Spleen (tissue), 13 donors: ENCODE measurements at places on chromosomes 2 and 18.

DNA sequence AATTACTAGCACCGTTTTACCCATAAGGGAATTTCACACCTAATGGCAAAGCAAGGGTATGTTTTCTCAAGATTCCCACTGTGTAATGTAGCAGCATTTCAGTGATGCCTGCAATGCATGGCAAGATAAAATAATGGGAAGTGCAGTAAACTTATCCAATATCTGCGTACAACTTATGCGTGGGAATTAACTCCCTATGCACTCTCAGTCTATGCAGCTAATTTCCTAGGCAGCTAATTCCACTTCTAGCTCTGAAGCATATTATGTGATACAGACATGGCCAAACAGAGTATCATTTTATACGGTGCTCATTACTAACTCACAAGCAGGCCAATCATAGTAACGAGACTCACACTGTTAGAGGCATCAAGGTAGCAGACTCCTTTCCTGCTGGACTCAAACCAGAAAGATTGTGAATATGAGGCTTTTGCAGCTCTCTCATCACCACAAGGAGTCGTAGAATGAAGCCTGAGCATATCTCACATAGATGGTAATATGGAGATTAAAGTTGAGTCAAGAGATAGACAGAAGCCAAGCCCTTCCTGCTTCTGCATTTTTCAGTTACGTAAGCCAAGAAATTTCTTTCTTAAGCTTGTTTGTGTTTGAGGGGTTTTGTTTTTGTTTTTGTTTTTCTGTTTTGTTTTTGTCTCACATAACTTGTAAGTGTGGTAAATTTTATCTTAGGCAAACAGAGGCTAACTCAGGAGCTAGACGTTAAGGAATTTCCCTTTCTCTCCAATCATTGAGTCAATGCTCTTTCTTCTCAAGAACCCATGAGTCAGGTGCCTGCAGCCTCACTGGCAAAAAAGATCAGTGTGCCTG lies 34.8 kb upstream of the ITGAV start:
- no peak for DNase-seq

DNA sequence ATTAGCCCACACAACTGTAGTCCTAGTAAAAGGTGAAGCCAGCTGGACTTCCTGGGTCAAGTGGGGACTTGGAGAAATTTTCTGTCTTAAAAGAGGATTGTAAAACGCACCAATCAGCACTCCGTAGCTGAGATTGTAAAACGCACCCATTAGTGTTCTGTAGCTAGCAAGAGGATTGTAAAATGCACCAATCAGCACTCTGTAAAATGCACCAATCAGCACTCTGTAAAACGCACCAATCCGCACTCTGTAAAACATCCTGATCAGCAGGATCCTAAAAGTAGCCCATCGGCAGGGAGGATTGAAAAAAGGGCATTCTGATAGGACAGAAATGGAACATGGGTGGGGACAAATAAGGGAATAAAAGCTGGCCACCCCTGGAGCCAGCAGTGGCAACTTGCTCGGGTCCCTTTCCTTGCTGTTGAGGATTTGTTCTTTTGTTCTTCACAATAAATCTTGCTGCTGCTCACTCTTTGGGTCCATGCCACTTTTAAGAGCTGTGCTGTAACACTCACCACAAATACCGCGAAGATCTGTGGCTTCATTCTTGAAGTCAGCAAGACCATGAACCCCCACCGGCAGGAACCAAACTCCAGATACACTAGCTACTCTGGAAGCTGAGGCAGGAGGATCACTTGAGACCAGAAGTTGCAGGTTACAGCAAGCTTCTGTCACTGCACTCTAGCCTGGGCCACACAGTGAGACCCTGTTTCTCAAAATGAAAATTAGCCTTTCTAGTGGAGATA lies 102.6 kb downstream of the HS6ST1 start:
- DNase-seq: no peak

DNA sequence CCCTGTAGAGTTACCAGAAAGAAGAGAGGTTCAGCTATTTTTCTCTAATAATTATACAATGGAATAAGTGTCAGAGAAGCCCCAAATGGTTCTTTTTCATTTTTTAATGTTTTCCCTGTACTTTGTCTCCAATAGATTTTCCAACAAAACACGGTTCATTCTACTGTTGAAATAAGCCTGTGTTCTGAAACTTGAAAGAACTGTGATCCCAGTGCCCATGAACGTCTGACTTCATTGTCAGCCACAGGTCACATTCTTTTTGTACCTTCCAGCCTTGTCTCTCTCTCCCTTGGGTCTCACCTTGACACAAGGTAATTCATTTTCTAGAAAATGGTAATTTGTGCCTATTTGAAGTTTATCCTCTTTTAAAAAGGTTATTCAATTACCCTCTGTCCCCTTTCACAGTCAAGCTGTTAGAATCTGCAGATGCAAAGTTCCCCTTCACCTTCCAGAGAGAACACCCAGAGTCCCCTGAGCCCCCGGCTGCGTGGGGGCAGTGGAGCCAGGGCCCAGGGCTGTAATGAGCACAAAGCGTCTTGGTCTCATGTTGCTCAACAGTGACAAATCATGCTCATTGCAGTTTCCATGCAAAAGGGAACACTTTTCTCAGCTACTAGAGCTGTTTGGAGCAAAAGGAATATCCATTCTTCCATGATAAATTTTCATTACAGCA lies 115.2 kb downstream of the SPHKAP start:
- no peak for DNase-seq

GRCh38 chr2:160747501-160748170 lies 254.0 kb upstream of the RBMS1 start:
- DNase-seq: no peak

- no peak for DNase-seq
These were observed 45.3 kb downstream of the POLE4 start for GRCh38 chr2:75003773-75004172.

- no peak for DNase-seq
These were observed 854.6 kb downstream of the RNF144A start for GRCh38 chr2:7771781-7772180.

DNA sequence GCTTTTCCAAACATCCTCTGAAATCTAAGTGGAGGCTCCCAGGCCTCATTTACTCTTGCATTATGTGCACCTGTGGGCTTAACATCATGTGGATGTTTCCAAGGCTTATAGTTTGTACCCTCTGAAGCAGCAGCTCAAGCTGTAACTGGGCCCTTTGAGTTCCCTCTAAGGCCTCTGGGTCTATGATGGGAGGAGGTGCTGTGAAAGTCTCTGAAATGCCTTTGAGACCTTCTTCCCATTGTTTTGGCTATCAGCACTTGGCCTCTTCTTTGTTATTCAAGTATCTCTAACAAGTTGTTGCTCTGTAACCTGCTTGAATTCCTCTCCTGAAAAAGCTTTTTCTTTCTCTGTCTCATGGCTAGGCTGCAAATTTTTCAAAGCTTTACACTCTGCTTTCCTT lies 58.1 kb upstream of the MYT1L start:
- no peak for DNase-seq

- DNase-seq: no peak
These were observed 181.1 kb downstream of the METTL4 start for GRCh38 chr18:2390158-2390557.

- no peak for DNase-seq
These were observed 1.1 kb downstream of the ATAD2B start for GRCh38 chr2:23925702-23926289.

GRCh38 chr2:199144036-199144435 lies 313.7 kb downstream of the SATB2 start:
- no peak for DNase-seq
